Left hindlimb (tissue), 1 donor: ENCODE measurements at places on chromosomes 4 and X.

GRCh38 chrX:33330798-33331197 is 119.4 kb upstream of the DMD start:
- DNase-seq = no peak

DNA sequence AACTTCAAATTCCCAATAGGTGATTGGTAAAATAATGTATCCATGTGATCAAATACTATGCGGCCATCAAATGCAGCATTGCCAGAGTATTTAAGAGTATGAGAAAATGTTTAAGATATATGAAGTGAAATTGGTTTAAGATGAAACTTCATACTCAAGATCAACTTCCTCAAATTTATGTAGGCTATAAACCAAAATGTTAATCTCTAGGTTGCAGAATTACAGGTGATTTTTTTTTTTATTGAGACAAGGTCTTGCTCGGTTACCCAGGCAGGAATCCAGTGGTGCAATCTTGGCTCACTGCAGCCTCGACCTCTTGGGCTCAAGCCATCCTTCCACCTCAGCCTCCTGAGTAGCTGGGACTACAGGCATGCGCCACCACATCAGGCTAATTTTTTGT is 25.3 kb downstream of the ACSL4 start:
- no peak for DNase-seq

DNA sequence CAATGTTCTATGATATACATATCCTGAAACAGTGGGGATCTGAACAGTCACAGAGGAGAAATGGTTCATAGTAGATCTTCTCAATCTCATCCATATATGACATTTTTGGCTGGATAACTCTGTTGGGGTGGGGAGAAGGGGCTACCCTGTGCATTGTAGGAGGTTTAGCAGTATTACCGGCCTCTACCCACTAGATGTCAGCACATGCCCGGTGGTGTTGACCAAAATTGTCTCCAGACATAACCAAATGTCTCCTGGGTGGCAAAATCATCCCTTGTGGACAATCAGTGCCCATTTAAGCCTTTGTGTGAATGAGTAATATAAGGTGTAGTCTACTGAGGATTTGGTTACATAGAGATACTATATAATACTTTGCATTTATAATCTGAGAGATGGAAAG is 89.9 kb downstream of the PLS3 start:
- DNase-seq = peak; percentile 42

DNA sequence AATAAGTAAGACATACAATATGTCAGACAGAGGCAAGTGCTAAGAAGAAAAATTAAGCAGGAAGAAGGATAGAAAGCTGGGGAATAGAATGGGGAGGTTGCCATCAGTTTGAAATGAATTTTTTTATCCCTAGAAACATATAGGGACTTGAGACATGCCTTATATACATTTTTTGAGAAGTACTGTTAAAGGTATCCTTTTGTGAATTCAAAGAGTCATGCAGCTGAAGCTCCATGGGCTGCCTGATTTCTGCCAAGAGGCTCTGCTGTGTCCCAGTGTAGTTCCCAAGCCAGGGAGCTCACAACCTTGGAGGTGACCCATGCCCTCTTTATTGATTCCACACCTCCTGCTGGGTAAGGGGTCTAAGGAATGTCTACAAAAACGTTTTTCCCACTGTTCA is 564.6 kb upstream of the DIPK2B start:
- no peak for DNase-seq

DNA sequence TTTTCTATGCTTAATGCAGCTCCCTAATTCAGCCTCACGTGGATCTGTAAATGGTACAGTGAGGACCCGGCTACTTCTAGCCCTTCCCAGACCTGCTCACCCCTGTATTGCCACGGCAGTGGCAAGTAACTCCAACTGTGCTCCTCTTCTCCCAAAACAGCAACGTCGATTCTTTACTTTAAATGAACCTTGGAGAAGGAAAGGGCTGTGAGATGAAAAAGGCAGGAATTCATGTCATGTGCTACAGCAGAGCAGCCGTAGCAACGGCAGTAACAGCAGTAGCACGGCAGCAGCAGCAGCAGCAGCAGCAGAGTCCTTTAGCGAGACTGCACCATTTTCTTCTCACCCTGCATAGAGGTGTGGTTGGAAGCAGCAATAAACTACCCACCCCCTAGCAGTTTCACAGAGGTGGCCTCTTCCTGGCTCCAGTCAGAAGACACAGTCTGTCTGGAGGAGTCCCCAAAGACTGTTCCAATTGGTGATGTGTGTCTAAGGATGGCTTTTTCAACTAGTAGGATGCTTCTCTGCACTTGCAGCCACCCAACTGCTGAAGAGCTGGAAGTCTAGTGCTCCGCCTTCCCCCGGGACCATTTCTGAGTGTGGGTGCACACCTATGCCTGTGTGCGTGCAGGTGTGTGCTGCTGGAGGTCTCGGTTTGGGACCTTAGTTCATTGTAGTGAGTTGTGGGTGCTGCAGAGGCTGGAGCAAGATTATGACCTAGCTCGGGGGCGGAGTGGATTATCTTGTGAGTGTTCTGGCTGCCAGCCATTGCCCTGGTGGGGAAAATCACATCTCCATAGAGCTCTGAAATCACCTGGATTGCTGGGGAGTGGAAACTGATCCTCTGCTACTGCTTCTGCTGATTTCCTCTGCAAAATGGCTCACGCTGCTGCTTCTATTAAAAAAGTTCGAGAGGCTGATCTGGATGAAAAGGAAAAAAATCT is 67.2 kb downstream of the ANK2 start:
- DNase-seq = peak; percentile 30

- no peak for DNase-seq
Measured at GRCh38 chr4:10074767-10075105, 41.9 kb downstream of the WDR1 start.

DNA sequence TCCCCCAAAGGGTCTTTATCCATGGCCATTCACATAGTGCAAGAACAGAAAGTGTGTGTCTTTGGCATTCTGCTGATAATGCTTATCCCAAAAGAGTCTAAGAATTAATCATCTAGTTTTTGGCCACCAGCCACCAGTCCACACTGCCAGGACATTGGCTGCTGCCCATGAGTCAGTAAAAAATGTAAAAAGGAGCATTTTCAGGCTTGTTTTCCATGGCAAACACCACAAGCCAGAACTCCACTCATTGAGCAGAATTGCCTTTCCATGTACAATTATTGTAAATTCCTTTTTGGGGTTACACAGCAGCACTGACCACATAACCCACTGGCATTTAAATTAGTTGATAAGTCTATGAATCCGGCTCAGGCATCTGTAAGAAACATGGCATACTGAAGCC is 89.2 kb upstream of the PRDX4 start:
- DNase-seq = no peak

DNA sequence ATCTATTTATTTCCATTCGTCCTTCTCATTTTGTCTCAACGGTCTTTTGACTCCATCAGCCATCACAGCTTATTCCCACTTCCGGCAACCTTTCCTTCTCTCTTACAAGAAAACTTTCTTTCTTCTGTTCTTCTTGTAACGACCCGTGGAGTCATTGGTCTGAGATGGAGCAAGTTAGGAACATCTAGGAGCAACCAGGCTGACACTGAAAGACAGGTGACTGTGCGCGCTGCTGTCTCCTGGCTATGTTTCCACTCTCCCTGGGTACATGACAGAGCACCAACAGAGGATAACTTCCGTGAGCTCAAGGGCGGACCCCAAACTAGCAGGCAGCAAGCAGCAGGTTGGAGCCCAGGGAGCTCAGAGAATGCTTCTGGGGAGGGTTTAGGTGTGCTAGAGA is 2.5 kb downstream of the FGF5 start:
- DNase-seq = no peak

DNA sequence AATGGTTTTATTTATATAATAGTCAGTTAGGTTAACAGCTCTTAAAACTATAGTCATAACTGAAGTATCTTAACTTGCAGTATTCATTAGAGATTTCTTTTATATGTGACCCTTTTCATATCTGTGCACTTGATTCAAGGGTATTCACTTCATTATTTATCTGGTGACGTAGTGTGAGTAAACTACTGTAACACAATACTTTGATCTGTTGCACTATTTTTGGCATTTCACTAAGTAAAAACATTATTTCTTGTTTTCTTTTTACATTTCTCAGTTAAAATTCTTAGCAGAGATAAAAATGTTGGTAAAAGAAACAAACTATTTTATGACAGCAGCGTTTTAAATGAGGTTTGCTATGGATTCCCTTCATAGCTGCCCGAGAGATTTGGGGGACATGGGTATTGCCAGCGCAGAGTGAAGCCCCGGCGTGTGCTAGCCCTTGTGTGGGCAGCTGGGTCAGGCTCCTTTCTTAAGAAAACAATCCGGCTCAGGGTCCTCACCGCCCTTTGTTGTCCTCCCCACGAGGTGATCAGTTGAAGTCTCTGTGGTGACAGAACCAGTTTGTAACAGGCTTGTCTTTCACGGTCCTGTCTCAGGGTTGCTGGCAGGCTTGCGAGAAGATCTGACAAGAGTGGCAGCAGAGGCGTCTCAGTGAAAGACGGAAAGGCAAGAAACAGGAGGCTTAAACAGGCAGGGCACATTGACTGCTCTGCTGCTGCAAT is 293.4 kb downstream of the BMPR1B start:
- DNase-seq = no peak
